Lower leg skin (tissue), 4 donors: ENCODE measurements at places on chromosomes 3 and 15.

GRCh38 chr15:26028086-26028740 lies 165.1 kb upstream of the ATP10A start:
- no peak for DNase-seq

DNA sequence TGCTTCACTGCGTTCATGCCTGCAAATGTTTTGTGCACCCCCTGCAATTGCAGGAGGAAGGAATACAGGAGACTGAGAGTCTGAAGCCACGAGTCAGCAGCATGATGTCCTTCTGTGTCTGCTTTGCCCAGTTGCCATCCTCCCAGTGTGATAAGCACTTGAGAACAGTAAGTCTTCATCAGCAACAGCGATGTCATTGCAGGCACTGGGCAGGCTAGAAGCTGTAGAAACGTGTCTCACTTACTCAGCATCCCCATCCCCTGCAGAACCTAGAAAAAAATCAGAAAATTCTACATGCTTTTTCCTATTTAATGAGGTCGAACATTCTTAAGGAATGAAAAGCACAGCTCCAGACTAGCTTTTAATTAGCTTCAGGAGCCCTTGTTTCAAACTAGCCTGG lies 156.5 kb upstream of the LPP start:
- DNase-seq, result no peak

GRCh38 chr15:70258369-70259027 lies 160.8 kb upstream of the TLE3 start:
- DNase-seq, result no peak

DNA sequence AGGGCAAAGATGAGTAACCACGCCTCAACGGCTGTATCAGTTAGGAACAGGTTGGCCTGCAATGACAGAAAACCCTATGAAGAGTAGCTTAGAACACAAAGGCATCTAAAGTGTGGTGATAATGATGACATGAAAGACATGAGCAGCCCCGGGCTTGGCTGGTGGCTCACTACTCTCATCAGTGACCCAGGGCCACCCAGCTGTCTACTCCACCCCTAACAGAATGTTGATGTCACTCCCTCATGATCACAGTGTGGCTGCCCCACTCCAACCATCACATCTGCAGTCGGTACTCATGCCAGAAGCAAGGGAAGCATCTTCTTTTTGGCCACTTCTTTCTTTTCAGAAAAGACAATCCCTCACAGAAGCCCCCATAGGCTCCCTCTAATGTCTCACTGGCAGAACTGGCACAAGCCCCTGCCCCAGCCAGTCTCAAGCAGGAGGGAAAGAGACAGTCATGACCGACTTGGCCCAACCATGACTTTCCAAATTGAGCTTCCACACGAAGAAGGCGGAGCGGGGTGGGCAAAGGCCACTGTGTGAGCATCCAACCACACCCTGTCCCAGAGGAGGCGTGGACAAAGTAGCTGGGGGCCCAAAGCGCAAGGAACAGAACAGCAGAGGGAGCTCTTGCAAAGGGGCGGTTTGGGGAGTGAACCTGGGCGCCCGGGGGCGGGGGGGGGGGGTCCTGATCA lies 72.0 kb upstream of the IQSEC1 start:
- DNase-seq, result no peak

DNA sequence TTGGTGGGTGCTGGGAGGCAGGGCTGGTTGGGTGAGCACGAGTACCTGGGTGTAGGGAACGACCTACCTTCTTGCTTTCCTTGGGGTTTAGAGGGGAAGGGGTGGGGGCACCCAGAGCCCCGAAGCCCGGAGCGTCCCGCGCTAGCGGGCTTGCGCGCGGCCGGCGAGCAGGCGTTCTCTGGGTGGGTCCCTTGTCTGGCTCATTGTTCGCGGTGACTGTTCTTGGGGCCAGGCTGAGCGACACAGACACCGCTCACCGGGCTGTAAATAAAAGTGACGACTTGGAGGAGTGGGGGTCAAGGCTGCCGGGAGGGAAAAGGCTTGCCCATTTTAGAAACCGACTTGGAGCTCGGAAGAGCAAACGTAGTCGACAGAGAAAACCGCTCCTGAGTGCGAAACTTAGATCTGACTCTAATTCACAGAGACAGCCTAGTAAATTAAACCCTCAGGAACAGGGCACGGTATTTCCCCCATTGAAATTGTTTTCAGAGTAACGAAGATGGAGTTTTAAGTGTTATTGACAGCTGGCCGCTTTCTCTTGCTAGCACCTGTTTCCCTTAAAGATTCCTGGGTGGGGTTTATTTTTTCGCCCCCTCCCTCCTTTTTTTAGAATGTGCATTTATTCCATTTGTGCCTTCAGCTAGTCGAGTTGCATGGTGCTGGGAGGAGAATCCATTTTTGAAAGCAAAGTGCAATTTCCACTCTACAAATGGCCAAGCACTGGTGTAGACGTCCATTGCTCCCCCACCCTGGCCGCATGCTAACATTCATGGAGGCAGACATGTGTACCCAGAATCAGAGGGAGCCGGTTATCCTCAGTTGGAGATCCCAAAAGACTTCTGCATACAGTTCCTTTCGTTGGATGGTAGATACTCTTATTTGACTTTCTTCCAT lies 532.1 kb upstream of the SEMA6D start:
- no peak for DNase-seq

DNA sequence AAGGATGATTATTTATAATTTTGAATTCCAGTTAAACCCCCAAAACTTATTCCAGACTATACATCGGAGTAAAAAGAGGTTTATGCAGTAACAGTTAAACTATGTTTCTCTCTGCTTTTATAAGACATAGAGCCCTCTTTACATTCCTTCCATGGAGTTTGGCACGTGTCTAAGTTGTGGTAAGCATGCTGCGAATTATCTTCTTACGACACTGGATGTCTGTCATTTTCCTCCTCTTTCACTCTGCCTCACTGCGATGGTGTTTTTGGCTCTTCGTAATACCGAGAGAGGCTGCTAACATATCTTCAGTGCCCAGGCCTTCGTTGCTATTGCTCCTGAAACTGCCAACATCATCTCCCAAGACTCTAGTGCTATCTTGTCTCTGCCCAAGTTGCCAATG lies 83.9 kb upstream of the TGFBR2 start:
- DNase-seq, result no peak

DNA sequence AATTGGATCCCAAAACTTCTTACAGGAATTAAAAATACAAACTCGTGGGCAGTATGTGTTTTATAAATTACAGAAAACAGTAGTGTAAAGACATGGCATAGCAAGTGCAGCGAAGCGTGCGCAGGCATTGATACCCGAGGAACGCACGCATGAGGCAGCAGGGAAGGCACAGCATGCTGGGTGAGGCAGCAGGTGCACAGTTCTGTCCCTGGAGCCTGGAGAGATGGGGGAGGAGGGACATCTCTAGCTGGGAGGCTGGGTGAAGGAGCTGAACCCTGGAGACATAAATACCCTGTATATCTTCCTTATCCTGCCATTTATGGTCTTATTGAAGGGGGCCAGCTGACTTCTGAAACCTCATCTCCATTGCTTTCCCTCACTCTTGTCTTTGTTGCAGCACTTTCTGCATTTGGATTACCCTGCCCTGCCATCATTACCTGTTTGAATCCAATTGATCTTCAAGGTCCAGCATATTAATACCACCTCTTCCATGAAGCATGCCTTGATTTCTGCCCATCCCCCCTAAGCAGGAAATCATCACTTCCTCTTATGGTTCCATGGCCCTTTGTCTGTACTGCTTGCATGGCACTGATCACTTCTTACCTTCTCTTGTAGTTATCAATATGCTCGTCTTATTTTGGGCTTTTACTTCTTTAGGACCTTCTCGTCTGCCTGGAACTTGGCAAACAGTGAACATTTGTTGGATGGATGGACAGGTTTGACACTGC lies 20.5 kb downstream of the LPP start:
- DNase-seq, result no peak
